ENCODE measurements at places on chromosomes 5 and 9. TPM values are rescaled to one million over a fixed set of nuclear protein-coding genes. Genes with fewer than 3 reads are reported as not detected.

Gene HMGCR
- 24.3 TPM for total RNA-seq

Gene ARHGAP26
- 8.2 TPM for total RNA-seq

Gene ADAMTS13
- 4.2 TPM for total RNA-seq

Gene ANGPTL2
- 84.3 TPM for total RNA-seq

Gene ANAPC2
- total RNA-seq, result 61.5 TPM

Gene PLPP7
- total RNA-seq, result 12.0 TPM

Gene KIAA1958
- 22.1 TPM for total RNA-seq

Gene TSPAN17
- total RNA-seq, result 14.9 TPM

Gene TNFAIP8
- 4.5 TPM for total RNA-seq

Gene CANX
- total RNA-seq, result 635 TPM

Gene OTULINL
- total RNA-seq, result 6.1 TPM

Gene CER1
- total RNA-seq, result not detected

Gene LCN12
- 40.9 TPM for total RNA-seq

Gene PFN3
- total RNA-seq, result not detected

Gene IZUMO3
- not detected for total RNA-seq

Gene GABBR2
- total RNA-seq, result not detected

Gene FABP6
- total RNA-seq, result not detected

Gene FAM221B
- not detected for total RNA-seq

Gene SLC36A2
- total RNA-seq, result not detected

Data from ovary (tissue), 10 donors.